ENCODE measurements at places on chromosomes 11 and 22. TPM values are rescaled to one million over a fixed set of nuclear protein-coding genes. Genes with fewer than 3 reads are reported as not detected.
A peak's percentile ranks its signal among the peaks of the same experiment; 100 is the strongest.

GRCh38 chr11:9905960-9906791 is 242.3 kb downstream of the SWAP70 start:
- DNase-seq, result no peak

- no peak for DNase-seq
Observed at GRCh38 chr11:125365196-125365931, 130.7 kb downstream of the FEZ1 start.

DNA sequence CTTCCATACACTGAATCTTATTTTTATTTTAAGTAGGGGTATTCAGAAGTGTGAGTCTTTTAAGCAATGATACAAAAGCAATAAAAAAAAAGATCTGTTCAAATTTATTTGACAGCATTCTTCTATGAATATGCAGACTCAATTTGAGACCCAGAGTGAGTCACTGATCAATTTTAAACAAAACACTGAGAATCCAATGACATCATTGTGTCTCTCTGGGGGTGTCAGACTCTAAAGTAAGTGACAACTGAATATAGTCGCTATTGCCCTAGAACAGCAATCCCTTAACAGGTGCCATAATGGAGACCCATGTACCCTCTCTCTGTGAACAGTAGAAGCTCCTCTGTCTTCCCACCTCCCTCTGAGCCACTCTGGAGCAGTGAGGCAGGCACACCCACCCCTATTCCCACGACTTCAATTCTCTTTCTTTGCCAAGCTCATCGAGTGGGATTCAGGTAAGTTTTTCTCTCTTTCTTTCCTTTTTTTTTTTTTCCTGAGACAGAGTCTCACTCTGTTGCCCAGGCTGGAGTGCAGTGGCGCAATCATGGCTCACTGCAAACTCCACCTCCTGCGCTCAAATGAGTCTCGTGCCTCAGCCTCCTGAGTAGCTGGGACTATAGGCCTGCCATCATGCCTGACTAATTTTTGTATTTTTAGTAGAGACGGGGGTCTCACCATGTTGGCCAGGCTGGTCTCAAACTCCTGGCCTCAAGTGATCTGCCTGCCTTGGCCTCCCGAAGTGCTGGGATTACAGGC is 5.1 kb upstream of the RPS3 start:
- no peak for DNase-seq

GRCh38 chr11:102114032-102114431 is 3.8 kb downstream of the YAP1 start:
- DNase-seq, result no peak

DNA sequence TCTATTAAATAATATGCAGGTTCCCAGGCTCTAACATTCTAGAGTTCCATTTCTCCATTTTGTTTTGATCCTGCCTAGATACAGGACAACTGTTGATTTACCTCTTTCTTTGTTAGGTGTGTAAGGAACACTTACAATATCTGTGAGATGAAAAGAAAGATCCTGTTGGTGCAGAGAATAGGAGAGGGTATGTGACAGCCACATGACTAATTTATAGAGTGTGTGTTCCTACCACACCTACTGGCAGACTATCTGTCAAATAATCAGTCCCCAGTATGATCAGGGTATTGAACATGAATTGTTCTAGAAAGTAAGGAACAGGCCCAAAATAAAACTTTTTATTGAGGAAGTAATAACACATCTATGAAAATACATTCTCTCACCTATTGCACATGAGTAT is 10.2 kb downstream of the MMP10 start:
- no peak for DNase-seq

- peak; percentile 13 for DNase-seq
Observed at GRCh38 chr11:32792948-32793475, 1.4 kb downstream of the CCDC73 start.

- DNase-seq, result peak; percentile 35
Observed at GRCh38 chr22:36977401-36977861, 41.8 kb downstream of the TST start.

DNA sequence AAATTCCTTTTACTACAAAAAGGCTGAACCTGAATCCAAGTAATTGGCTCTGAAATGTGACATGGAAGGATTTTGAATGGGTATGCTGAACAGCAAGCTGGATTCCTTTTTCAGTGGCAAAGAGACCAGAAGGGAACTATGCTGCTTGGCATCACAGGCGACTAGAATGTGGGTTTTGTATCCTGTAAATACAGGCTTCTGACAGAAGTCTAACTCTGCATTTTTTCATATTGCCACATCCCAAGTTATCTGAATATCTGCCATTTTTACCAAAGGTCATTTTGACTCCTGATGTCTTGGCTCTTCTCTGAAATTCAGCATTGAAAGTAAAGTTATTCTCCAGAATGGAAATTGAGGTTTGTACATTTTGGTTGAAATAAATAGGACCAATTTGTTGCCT is 145.7 kb downstream of the ARHGAP42 start:
- no peak for DNase-seq

The SLC35F2 gene
- total RNA-seq, result 1.3 TPM

- DNase-seq, result no peak
Observed at GRCh38 chr22:27711756-27712155, 89.8 kb downstream of the MN1 start.

The PAAF1 gene
- total RNA-seq, result 5.7 TPM

- no peak for DNase-seq
Observed at GRCh38 chr11:108947654-108948570, 283.0 kb downstream of the DDX10 start.

DNA sequence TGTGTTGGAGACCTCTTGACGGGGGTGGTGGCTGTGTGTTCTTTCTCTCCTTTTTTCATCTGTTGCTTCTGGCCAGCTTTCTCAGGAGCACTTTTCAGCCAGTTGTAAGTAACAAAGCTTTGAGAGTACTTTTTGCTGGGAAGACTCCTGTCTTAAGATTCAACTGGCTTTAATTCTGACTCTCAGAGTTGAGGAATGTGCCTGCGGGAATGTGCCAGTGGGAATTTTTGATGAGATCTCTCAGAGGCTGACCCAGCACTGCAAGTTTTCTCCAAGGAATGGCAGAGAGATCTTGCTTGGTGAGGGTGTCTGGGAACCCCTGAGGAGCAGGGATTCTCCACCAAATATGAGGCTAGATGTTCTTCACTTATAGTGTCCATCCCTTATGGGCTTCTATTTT is 91.6 kb upstream of the OR9Q1 start:
- DNase-seq, result no peak

The C11orf42 gene
- not detected for total RNA-seq

- DNase-seq, result no peak
Observed at GRCh38 chr11:122847466-122847865, 9.2 kb downstream of the CRTAM start.

DNA sequence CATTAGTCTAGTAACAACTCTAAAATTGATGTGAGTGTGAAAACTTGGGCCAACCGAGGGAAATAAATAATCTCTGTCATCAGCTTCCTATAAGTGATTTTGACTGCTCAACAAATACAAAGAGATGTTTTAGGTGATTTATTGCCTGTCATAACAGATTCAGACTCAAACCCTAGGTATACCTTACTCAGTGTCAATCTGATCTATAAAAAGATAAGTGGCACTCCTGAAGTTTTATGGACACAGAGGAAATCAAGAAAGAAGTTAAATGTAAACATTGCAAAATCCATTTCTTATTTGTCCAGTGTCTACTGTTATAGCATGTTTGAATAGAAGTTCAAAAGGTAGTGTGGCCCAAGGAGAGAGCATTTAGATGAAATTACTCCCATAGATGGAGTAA is 30.4 kb upstream of the TYR start:
- DNase-seq, result no peak

- no peak for DNase-seq
Observed at GRCh38 chr11:77560605-77561004, 29.1 kb upstream of the AQP11 start.

- no peak for DNase-seq
Observed at GRCh38 chr22:37012262-37012904, 6.9 kb downstream of the TST start.

- no peak for DNase-seq
Observed at GRCh38 chr11:3227568-3228444, 4.4 kb downstream of the MRGPRE start.

- DNase-seq, result no peak
Observed at GRCh38 chr11:65903068-65903481, 2.9 kb upstream of the FOSL1 start.

GRCh38 chr22:37208401-37209139 is 3.7 kb downstream of the SSTR3 start:
- no peak for DNase-seq

GRCh38 chr11:2825889-2826678 is 59.5 kb downstream of the CDKN1C start:
- peak; percentile 66 for DNase-seq

- DNase-seq, result no peak
Observed at GRCh38 chr11:104001561-104002056, 34.8 kb upstream of the DDI1 start.

- no peak for DNase-seq
Observed at GRCh38 chr11:69035946-69036340, 12.8 kb upstream of the TPCN2 start.

DNA sequence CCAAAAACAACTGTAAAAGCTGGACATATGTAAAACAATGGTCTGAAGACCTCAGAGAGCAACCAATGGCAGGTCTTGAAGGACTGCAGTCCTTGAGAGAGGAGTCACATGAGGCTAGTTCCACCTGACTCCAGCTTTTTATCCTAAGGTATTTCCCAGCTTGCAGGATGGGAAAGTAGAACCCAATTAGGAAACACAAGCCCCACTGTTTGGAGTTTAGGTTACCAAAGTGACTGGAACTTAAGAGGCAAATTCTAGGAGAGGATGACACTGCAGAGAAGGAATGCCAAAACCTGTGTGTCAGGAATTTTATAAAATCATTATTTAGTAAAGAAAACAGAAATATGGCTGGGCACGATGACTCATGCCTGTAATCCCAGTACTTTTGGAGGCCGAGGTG is 18.4 kb downstream of the OR2AT4 start:
- no peak for DNase-seq

DNA sequence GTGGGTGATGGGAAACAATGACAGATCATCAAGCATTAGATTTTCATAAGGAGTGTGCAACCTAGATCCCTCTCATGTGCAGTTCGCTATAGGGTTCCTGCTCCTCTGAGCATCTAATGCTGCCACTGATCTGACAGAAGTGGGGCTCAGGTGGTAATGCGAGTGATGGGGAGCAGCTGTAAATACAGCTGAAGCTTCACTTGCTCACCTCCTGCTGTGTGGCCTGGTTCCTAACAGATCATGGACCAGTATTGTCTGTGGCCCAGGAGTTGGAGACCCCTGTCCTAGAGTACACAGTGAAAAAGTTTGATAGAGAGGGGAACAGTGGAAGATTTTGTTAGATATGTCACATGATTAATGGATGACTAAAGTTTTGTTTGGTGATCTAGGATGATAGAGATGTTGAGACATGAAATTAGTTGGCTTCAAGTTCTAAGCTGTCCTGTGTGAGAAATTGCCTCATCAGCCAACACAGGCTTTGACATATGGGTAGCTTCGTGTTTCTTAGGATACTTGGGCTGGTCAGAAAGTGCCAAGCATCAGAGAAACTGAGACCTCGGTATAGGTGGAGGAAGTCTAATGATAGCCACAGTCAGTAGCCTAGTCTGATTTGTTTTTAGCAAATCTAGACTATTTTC is 47.4 kb downstream of the ARHGEF12 start:
- no peak for DNase-seq

DNA sequence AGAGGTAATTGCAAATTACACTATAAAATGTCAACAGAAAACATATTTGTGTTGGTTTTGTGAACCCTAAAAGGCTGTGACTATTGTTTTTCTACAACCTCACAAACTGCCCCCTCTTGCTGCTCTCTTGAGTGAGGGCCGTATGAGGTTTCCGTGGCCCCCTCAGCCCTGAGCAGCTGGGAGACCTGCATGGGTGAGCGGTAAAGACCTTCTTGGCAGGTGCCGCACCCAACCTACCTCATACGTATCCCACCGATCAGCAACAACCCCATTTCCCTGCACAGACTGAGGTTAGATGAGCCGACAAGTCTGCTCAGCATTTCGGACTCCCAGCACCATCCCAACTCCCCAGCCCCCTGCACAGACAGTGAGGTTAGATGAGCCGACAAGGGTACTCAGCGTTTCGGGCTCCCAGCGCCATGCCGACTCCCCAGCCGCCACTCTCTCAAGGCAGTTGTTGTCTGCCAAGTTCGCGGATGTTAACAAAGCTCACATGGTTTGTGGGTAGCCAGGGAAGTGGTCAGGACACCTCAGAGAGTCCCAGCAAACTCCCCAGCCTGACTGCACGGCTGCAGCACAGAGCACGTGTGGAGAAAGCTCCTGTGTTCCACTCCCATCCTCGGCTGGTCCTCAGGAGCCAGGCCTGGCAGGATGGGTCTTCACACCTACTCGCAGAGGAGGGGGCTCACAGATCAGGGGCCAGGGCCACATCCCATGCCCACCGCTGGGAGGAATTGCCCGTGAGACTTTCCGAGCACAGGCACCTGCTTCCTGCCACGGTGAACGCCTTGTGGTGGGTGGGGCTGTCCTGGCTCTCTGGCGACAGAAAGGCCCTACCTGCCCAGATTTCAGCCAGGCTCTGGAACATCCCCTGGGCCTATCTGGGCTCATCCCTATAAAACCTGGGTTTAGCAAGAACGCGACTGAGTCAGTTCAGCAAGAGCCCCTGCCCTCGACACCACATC is 502.9 kb downstream of the BRD1 start:
- no peak for DNase-seq

The USH1C gene
- not detected for total RNA-seq

DNA sequence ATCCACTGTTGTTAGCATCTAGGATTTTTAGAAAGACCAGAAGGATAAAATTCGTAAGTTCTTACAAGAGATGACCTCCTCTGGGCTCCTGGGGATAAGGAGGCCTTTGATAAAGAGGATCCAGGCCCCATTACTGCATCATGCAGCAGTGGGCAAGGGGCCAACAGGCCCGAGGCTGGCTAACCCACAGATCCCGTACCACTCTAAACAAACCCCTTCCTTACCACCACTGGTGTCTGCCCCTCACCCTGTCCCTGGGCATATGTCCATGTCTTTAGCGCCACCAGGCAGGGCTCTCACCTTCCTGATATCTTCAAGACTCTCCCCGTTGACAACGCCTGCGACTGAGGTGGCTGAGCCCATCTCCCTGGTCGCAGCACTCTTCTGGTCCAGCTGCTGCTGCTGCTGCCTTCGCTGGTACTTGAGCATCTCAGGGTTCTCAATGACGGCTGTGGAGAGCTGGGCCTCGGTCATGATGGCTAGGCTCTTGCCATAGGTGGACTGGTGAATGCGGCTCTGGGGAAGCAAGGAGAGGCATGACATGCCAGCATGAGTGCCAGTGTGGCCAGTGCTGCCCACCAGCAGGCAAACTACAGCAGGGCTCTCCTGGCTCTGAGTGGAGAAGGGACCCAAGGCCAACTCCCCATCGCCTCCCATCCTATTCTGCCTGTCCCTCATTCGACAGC is 46.2 kb downstream of the HIRA start:
- no peak for DNase-seq

The ANAPC15 gene
- 33.2 TPM for total RNA-seq

DNA sequence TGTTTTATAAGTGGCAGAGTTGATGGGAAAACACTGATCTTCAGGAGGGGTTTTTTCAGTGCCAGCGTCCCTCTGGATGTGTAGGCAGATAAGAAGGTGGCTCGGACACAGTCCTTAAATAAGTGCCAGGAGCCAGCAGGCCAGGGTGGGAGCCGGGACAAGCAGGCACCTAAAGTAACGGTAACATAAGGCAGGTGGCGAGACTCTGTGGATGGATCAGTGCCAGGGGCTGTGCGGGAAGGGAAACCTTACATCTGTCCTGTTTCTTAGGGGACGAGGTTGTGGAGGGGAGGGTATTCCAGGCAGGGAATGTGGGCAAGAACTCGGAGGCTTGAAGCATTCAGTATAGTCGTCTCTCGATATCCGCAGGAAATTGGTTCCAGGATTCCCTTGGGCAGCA is 15.9 kb downstream of the BCR start:
- DNase-seq, result no peak

The PATE2 gene
- not detected for total RNA-seq
